SJSA1 (cell line): ENCODE measurements at places on chromosomes 7 and 10.

- DNase-seq, result no peak
Observed at GRCh38 chr10:109166935-109167334, 756.4 kb downstream of the XPNPEP1 start.

GRCh38 chr10:26706206-26706605 is 8.7 kb downstream of the PDSS1 start:
- no peak for DNase-seq

- no peak for DNase-seq
Observed at GRCh38 chr10:71006506-71006905, 118.1 kb upstream of the PCBD1 start.

- no peak for DNase-seq
Observed at GRCh38 chr10:21975378-21975990, 28.0 kb downstream of the DNAJC1 start.

- DNase-seq, result no peak
Observed at GRCh38 chr10:18279173-18279572, 138.9 kb downstream of the CACNB2 start.

- no peak for DNase-seq
Observed at GRCh38 chr7:34077168-34077567, 171.8 kb downstream of the BMPER start.

- DNase-seq, result no peak
Observed at GRCh38 chr10:74206746-74207145, 55.7 kb downstream of the ADK start.

DNA sequence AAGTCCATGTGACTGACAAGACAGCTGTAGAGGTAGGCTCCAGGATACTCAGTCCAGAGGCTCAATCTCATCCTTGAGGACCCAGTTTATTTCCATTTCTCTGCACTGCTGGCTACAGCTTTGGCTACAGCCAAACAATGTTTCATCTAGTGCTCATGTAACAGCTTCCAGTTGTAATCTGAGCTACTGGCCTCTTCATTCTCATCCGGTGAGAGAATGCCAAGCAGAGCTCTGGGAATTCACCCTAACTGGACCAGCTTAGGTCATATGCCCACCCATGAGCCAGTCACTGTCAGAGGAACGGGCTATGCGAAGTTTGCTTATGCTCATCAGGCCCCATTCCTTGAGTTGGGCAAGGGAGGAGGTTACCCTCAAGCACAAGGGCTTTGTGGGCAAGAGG is 192.9 kb downstream of the EVX1 start:
- no peak for DNase-seq

GRCh38 chr10:56646329-56647111 is 285.5 kb upstream of the ZWINT start:
- DNase-seq, result no peak

GRCh38 chr7:116212869-116213268 is 2.5 kb downstream of the TES start:
- no peak for DNase-seq

DNA sequence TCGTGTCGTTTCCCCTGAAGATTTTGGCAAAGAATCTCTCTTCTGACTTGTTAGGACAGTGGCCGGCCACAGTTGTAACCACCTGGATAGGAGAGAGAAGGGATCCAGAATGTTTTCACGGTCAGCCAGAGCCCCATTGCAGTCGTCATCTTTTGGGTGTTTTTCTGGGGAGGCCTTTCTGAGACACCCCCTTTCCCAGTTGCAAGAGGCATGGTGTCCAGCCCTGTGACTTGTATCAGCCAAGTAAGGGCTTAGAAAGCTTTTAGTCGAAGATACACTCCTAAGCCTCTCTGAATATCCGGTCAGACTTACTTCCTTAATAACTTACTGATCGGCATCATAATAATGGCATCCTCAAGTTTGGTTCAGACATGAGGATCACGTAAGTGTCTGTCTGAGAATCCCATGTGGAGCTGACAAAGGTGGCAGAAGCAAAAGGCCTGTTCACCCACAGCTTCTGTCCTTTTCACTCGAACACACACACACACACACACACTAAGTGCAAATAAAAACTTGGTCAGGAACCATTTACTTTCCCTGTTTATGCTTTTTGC is 435.7 kb upstream of the GALNT17 start:
- DNase-seq, result no peak

GRCh38 chr10:102227050-102227449 is 951 bp downstream of the ELOVL3 start:
- DNase-seq, result no peak

GRCh38 chr10:71138166-71138830 is 74.1 kb upstream of the UNC5B start:
- no peak for DNase-seq

GRCh38 chr10:110356628-110357245 is 52.0 kb upstream of the SMNDC1 start:
- DNase-seq, result peak; percentile 71

DNA sequence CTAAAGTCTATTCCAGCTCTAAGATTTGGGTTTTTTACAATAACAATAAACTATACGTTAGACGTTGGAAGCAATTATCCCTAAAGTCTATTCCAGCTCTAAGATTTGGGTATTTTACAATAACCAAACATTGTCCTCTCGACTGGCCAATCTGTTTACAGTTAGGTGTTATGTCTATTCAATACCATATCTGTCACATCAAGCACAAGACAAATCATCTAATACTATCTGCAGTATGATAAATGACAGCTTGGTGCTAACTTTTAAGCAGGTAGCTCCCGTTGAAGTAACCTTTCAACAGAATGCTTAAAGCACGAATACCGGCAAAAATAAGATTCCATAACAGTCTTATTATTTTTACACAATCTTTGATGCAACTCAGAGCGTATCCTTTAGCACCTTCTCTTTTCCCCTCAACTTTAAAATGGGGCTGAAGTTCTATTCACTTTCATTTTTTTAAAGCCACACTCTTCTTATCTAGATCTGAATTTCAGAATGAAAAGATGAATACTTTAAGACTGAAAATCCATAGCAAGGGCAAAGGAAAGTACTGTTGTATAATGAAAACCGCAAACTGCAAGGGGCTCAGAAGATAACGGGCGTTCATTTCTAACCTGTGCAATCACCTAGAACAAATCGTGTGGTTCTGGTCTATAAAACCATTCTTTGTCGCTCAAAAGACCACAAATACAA is 925 bp downstream of the H2AZ2 start:
- peak; percentile 28 for DNase-seq

DNA sequence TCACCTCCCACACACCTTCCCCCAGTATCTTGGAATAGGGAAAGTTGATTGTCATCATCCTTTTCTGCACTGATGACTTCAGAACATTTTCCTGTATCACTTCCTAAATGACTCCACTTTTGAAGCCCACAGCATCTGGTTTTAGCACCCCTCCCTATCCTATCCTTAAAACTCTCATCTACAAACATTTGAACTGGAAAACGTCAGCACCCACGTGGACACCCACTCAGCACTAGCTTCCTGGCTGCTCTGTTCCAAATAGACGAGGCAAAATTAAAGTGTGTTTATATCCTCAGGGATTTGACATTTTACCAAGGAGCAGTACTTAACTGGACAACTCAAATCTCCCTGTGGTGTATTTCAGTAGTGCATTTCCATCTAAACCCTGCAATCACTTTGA is 73.9 kb downstream of the REEP3 start:
- no peak for DNase-seq

GRCh38 chr7:101363734-101364374 is 1.2 kb downstream of the COL26A1 start:
- DNase-seq, result peak; percentile 44

DNA sequence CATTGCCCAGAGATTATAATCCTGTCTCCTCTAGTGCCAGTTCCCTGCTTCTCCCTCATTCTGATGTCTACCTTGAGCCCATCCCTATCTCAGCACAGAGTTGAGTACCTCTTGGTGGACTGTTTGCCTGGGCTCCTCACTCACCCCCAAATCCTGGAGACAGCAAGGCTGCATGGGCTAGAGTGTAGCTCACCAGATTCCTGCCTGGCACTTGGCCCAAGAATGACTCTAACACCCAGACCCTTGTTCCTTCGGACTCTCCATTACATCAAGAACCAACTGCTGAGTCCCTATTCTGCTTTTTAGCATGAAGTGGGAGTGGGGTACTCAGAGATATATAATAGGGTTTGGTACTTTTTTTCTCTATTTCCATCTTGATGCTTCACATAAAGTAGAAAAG is 22.1 kb downstream of the FAM13C start:
- no peak for DNase-seq

DNA sequence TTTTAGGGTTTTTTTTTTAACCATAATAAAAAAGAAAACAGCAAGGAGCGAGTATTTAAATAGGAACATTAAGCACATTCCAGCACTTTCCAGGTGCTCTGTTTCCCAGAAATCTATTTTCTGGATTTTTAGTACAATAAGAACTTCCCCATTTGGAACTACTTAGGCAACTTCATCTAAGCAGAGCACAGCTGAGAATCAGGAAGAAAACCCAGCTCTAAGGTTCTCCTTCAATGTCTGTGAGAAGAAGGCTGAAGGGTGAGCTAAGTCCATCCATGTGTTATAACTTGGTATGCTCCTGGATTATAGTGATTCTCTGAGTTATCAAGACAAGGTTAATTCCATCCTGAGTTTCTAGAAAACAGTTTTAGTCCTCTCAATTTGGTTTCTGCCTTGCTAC is 181.9 kb downstream of the CYP26A1 start:
- DNase-seq, result no peak

GRCh38 chr10:45441239-45442190 is 67.5 kb downstream of the ALOX5 start:
- DNase-seq, result no peak

- no peak for DNase-seq
Observed at GRCh38 chr7:40135317-40135610, 459 bp downstream of the SUGCT start.

GRCh38 chr10:58575491-58575890 is 62.8 kb downstream of the BICC1 start:
- DNase-seq, result no peak

GRCh38 chr7:30765408-30765807 is 5.8 kb upstream of the MINDY4 start:
- DNase-seq, result no peak

DNA sequence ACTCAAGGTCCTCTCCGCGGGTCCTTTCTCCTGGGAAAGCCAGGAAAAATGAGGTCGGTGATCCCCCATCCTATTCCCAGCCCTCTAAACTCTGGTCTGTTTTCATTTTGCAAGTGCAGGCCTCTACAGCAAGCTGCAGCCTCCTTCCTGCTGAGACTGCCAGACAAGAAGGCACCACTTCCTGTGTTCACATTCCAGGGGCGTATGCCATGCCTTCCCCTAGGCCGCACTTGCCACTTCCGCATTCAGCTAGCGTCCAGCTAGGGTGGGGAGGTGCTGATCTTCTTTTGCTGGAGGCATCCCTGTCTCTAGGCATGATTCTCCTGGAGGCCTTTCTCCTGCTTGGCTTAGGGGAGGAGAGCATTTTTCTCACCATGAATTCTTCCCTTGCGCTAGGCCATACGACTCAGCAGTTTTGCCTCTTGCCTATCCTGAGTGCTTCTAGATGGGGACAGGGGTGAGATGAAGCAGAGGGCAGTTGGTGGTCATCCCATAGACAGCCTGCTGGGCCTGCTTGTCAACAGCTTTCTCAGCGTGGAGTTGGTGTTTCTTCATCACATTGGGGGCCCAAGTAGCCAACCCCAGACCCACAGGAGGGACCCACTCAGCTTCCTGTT is 328.9 kb downstream of the RPS24 start:
- peak; percentile 22 for DNase-seq
